H9 (cell line): ENCODE measurements at places on chromosomes 2 and 18.

DNA sequence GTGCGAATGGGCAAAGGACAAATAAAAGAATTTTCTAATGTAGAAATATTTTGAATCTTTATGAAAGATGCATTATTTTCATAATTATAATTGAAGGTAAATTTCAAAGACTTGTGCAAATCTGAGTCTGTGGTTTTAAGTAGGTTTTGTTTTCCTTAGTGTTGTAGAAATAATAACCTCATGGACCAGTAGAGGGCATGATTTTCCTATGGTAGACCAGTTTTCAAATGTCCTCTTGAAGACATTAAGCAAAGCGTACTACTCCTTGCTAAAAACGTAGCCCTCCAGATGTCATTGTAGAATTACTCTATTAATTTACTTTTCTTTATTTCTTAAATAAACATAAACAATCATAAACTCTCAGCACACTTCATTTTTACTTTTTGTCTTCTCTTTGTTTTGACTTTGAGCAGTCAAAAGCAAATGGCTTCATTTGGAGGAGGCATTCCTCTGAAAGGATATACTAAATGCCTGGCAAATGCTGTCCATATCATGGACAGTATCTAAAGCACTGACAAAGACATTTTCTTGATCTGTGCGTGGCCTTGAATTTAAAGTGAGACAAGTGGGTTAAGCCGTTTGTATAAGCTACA lies 85.8 kb upstream of the FAM237A start:
- DNase-seq, result no peak

- DNase-seq, result no peak
Measured at GRCh38 chr2:71682341-71682740, 229.0 kb downstream of the DYSF start.

- DNase-seq, result peak; percentile 88
Measured at GRCh38 chr2:206084439-206084869, 1.5 kb downstream of the INO80D start.

GRCh38 chr2:215866606-215867005 lies 146.7 kb downstream of the MREG start:
- no peak for DNase-seq

- DNase-seq, result no peak
Measured at GRCh38 chr2:15640261-15640711, 48.6 kb downstream of the DDX1 start.

DNA sequence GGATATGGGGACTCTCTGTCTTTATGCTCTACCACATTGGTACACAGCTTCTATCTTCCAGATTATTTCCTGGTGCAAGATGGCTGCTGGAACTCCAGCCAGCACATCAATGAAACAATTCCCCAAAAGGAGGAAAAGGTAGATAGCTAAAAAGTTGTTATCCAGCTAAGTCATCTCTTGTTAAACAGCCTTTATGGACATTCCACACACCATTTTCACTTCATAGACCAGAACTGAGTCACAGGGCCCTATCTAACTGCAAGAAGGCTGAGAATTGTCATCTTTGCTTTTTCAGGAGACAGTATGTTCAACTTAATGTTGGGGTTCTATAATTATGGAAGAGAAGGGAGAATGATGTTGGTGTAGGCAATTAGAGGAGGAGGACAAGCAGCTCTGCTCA lies 133.3 kb upstream of the NOSTRIN start:
- no peak for DNase-seq

GRCh38 chr2:147227313-147227712 lies 617.5 kb upstream of the ACVR2A start:
- DNase-seq, result no peak

- DNase-seq, result peak; percentile 18
Measured at GRCh38 chr2:71532327-71532726, 79.0 kb downstream of the DYSF start.

- no peak for DNase-seq
Measured at GRCh38 chr2:180660881-180661685, 319.3 kb upstream of the UBE2E3 start.

- DNase-seq, result peak; percentile 100
Measured at GRCh38 chr18:63422087-63422863, at the start of gene VPS4B. TSS of gene VPS4B (minus strand) at chr18:63422476. CDS start at chr18:63422259, 217 bp downstream.

GRCh38 chr2:54479424-54479823 lies 23.3 kb downstream of the SPTBN1 start:
- DNase-seq, result no peak

DNA sequence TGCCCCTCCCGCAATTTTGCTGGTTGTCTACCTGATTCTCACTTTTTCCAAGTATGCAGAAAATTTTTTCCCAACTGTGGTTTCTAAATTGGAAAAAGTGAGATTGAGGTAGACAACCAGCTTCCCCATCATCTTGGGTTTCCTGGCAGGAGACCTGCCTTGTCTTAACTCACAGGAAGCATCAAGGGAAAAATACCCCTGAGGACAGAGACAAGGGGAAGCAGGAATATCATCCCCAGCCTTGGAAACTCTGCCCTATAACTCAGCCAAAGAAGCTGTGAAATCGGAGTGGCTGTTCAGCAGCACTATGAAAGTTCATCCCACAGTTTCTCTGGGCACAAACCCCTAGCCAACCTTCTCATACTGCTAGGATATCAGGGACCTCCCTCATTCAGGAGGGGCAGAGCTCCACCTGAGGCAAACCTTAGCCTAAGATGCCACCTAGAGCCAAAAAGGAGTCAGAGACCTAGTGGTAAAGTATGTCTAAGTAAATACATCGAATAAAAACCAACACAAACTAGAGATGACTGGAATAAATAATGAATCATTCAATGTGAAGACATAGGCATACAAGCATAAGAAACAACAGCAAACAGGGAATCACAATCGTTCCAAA lies 68.2 kb downstream of the ZSWIM2 start:
- DNase-seq, result peak; percentile 71

DNA sequence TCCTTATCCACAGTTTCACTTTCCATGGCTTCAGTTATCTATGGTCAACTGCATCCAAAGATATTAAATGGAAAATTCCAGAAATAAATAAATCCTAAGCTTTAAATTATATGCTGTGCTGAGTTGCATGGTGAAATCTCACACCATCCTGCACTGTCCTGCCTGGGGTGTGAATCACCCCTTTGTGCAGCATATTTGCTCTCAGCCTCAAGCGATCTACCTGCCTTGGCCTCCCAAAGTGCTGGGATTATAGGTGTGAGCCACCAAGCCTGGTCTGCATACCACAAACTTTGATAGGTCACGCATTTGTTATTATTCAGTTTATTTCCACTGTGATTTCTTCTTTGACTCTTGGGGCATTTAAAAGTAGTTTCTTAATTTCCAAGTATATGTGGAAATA lies 117.2 kb downstream of the SPIRE1 start:
- no peak for DNase-seq

DNA sequence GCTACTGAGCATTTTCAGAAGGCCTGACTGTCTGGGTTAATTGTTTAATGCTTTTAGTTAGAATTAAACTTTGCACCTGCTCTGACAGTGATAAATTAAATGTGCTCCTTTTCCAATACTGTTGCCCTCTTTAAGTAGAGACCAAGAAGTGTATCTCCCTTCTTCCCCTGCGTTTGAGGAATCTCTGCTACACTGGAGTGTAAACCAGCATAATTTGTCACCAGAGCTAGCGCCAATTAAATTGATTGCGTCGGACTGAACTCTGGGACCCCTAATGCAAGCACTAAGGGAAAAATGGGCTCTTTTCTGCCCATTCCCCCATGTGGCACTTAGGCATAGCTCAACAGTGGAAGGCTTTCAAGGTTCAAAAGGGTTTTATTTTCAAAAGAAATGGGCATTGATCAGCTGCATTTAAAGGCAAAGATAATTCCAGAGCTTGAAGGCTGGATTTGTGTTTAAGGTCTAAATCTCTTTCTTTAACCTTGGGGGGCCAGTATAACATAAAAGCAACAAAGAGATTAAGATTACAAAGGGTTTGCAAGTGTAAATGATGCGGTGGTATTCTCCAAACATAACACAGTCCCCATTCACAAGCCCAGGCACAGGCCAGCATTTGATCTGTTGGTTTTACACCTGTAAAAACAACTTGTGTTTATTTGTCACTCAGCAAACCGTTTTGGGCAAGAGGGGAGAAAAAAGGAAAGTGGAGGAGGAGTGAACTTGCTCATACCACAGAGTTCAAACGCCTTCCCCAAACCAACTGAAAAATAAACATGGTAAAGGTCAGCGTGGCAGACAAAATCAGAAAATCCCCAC lies 427.6 kb downstream of the BCL11A start:
- DNase-seq, result no peak

- DNase-seq, result no peak
Measured at GRCh38 chr2:159214325-159214865, 72.1 kb downstream of the WDSUB1 start.

DNA sequence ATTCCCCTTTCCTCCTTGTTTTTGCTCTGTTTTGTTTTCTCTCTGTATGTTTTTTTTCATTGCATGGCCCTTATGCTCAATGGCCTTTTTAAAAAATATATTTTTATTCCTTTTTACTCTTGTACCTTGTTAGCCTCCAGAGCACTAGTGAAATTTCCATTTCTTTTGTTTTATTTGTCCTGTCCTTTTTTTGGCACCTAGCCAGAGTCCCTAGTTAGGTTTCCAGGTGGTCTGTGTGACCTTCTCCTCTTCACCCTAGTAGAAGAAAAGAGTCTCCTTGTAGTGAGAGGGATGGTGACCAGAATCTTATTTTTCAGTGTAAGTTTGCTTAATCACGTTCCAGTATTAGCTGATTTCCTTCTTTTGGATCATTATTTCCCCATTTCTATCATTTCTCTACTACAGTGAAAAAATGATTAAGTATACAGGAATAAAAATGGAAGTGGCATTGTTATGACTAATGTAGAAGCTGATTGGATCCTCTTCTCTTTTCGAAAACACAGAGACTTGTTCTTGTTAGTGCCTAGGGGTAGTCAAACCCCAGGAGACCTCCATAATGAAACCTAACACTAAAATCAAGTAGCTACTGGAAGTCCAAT lies 65.9 kb downstream of the NBEAL1 start:
- no peak for DNase-seq

DNA sequence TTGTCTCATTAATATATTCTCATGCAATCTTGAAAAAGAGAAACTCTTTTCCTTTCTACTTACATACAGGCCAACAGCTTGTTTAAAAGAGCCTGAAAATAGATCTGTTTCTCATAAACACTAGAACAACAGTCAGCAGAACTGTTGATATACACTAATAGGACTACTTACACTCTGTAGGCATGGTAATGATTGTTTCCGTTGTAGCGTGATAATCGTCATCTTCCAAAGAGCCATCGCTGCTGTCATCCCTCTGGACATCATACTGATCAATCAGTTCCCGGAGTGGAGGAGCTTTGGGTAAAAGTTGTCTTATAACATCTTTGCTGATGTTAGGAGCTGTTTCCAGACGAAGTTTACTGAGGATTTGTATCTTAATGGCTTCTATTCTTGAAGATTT lies 476 bp downstream of the MSTN start:
- no peak for DNase-seq

DNA sequence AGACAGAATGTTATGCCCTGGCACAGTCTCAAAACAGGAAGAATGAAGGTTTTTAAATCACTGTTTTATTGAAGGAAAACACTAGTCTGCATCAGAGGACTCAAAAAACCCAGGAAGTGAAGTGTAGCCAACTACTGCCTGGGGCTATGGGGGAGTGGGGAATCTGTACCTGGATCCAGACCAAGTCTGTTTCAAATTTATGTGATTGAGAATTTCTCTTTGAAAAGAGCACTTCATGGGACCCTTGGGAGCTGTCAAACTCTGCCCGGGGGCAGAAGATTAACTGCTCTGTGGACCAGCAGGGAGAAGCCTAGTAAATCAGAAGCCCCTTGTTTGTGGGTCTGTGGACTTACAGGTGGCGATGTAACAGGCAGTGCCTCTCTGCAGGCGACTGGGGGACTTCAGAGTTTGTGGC lies 45.3 kb upstream of the TANC1 start:
- DNase-seq, result peak; percentile 44

DNA sequence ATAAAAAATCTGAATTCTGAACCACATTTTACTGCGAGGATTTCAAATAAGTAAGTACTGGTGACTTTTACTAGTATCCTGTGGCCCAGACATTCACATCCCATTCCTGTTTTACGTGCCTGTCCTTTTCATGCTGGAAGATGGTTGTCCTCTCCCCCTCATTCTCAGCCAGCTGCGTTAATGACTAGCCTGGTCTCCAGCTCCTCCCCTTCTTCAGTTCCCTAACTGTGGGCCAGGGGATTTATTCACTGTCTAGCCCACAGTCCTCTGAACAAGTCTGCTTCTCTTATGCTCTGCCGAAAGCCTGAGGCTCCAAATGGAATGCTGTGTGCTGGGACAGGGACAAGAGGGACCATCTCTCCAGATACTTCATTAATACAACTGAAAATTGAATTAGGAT lies 373.9 kb downstream of the PTPRM start:
- DNase-seq, result no peak

DNA sequence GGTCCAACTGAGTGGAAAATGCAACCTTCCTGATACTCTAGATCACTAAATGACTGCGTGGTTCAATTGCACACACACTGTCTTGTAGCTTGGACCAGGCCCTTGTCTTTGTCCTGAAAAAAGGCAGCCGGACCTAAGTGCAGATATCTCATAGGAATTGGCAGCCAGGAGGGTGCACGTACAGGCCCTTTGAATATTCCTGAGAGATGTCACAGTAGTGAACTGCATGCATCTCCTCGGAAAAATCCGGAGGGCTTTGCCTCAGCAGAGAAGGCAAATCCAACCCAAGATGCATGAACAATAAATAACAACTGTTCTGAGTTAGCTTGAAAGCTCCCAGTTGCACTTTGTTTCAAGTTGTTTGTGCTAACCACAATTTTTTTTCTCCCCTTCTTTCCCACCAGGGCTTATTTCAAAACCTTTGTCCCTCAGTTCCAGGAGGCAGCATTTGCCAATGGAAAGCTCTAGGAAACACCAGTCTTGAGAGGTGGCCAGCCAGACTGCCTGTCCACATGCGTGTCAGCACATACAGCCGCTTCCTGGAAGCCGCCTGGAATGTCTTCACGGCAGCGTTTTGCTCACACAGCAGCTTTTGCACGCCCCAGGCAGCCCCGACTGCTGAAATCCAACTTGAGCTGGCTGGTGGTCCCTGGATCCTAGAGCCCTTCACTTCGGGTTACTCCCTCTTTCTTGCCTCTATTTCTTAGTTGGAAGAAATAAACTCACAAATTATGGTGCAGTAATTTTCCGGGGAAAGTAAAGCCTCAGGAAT lies 54.4 kb upstream of the FOSL2 start:
- DNase-seq, result no peak

DNA sequence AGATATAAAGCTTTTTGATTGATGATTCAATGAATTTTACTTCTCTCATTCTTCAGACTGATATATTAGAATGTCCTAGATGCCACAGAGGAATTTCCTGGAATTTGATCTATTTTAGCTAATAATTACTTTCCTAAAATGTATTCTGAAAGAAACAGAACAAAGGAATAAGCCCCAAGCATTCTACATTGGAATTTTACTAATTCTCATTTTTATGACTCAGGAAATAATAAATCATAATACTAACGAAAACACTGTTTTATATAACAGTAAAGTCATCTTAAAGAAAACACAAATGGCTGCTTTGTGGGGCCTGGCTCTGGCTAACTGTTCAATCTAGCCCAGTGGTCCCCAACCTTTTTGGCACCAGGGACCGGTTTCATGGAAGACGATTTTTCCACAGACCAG lies 68.6 kb upstream of the LPIN2 start:
- no peak for DNase-seq
